ENCODE measurements at places on chromosomes 3 and 15.

- no peak for DNase-seq
Observed at GRCh38 chr15:74252721-74253120, 16.6 kb downstream of the CCDC33 start.

DNA sequence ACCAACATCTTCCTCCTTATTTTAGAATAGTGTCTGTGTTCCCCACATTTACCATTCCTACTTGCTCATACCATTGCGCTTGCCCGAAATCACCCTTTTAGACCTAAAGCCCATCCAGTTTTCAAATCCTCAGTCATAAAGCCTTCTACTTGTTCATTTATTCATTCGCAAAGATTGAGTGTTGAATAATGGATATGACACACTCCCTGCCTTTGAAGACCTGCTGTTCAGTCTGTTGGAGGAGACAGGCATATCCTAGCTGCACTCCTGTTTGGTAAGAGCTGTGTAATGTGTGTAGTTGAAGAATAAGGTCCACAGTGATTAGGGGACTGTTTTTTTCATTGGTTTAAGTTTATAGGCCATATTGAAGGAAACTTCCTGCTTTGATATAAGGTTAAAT, 1.7 kb downstream of the CNOT10 start:
- DNase-seq, result no peak

- no peak for DNase-seq
Observed at GRCh38 chr3:64773137-64773536, 85.3 kb upstream of the ADAMTS9 start.

DNA sequence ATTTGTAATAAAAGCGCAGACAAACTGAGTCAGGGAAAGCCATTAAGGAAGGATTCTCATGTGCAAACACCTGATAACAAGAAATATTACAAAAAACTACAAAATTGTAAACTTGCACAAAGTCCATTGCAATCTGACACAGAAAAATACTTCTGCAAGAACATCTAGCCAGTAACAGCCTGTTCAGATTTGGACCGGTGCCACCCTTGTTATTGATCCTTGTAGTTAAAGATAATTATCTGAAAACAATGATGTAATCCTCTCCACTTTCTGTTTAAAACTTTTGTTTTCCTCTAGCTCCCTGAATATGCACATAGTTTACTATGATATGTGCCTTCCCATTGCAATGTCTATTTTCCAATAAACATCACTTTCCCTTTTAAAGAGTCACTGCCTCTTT, 1090.2 kb downstream of the PLOD2 start:
- no peak for DNase-seq

DNA sequence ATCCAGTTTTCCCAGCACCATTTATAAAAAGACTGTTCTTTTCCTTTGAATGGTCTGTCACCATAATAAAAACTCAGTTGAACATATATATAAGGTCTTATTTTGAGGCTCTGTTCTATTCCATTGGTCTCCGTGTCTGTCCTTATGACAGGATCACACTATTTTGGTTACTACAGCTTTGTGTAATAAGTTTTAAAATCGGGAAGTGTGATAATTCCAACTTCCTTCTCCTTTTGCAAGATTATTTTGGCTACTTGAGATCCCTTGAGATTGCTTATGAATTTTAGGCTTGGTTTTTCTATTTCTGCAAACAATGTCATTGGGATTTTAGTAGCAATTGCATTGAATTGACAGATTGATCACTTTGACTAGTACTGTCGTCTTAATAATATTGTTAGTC, 35.7 kb downstream of the SACM1L start:
- DNase-seq, result no peak

DNA sequence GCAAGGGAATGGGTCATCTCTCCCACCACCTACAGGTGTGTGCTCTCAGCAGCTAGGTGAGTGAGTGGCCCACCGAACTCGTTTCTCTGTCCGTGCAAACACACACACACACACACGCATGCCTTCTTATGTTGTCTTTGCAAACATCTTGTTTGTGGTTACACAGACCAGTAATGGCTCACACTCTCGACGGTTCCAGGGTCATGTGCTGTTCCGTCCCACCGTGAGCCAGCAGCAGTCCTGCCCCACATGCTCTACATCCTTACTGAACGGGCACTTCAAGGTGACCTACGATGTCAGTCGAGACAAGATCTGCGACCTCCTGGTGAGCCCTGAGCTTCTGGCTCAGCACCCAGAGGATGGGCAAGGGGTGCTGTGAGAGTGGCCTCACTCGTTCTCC, 4.3 kb downstream of the ITIH1 start:
- DNase-seq, result no peak

DNA sequence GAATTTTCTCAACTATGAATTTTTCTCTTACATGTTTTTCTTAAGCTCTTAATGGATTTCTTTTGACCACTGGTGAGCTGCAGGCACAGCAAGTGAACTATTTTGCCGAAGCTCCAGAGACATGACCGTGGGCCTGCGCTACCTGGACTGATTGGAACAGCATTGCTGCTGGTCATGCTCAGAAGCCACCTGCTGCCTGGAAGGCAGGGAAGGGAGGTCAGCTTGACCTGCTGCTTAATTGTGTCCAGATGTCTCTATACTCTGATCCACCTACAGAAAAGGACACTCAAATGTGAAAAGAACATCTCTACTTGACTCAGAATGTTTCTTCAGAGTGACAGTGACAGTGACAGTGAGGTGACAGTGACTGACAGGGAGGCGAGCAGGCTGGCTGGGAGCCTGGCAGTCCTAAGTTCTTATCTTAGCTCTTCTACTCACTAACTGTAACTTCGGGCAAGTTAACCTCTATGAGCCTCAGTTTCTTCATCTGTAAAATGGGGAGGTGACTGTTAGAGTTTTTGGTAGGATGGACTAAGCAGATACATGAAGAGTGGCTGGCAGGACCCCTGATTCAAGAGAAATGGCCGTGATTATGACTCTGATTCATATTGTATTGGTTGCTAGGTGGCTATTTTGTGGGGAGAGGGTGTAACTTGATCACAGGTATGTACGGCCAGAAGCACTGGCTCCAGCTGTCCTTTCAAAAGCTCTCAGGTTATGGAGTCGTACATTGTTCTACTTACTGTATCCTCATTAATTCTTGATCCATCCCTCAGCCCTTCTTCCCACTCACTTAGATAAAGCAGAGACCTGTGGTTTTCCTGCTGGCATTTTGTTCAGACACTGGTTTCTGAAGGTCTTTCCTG, 54.8 kb upstream of the DLG1 start:
- no peak for DNase-seq

DNA sequence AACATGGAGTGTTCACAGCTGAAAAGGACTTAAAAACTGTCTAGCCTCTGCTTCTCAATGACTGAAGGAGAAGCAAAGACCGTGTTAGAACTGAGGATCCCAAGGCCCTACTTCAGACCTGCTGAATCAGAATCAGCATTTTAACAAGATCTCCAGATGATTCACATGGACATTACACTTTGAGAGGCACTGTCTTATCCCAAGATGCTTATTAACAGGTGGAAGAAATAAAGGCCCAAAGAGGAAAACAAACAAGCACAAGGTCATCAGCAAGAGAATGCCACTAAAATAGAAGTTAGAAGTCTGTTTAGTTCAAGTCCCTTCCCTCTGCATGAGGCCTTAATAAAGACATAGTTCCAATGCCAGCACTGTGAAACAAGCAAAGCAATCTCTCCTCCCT, 191.4 kb upstream of the BCL6 start:
- DNase-seq, result no peak

DNA sequence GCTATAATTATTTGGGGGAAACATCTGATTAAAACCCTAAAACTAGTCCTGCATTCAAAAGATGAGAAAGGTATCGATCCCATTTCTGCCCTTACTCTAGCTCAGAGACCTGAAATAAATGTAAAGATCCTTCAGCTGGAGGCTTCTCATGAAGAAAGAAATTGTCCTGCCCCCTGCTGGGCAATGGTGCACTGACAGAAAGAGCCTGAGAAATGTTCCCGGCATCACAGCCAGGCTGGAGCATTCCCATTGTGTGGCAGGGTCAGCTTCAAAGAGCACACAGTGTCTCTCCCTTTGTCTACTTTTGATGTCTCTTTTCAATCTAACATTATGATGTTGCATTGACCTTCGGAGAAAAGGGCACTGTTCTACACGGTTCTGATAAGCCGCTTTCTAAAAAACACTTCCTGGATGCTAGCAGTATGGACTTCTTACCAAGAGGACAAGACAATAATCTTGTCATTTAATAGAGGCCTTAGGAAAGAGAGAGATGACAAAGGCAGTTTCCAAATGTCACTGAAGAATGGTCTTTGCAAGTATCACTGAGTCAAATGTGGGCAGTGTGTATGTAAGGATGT, 287.5 kb downstream of the MAGI1 start:
- no peak for DNase-seq

- no peak for DNase-seq
Observed at GRCh38 chr3:186643493-186643892, 3.3 kb downstream of the FETUB start.

DNA sequence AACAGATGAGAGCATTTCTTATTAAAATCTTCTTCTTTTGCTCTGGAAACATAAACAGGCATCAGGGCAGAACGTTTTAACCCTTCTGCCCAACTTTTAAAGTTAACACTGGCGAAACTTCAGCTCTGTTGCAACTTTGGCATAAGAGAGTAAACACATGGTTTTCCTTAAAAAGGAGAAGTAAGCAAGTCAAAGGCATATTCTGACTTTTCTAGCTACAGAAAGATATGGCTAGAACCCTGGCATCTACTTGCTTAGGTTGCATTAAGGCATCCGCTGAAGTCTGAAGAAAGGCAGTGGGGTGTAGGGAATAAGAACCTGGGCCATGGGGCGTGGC, 13.3 kb upstream of the IL16 start:
- DNase-seq, result no peak

GRCh38 chr3:139588450-139588849, 48.9 kb upstream of the RBP1 start:
- no peak for DNase-seq

DNA sequence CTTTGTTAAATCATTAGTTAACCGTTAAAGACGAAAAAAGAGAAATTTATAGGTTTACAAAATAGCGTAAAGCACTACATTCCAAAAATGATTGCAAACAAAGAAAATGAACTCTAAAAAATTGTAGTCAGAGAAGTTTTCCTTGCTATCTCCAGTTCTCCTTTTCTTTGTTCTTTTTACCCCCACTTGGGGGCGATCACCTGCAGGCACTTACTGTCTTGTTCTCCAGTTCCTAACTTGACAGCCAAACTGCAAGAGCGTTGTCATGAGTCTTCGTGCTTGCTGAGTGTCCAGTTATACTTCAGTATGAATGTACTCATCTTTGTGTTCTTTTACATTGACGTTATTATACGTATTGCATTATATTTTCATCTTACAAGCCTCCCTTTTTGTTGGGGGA, 54.5 kb downstream of the CHD2 start:
- DNase-seq, result no peak

- DNase-seq, result no peak
Observed at GRCh38 chr3:43156812-43157455, 51.1 kb upstream of the POMGNT2 start.

- no peak for DNase-seq
Observed at GRCh38 chr3:152564459-152564858, 270.5 kb upstream of the P2RY1 start.

- DNase-seq, result no peak
Observed at GRCh38 chr15:68290715-68291114, 13.2 kb downstream of the FEM1B start.

GRCh38 chr15:65312400-65312916, 8.0 kb downstream of the RNU5B-1 start:
- DNase-seq, result peak; percentile 88

DNA sequence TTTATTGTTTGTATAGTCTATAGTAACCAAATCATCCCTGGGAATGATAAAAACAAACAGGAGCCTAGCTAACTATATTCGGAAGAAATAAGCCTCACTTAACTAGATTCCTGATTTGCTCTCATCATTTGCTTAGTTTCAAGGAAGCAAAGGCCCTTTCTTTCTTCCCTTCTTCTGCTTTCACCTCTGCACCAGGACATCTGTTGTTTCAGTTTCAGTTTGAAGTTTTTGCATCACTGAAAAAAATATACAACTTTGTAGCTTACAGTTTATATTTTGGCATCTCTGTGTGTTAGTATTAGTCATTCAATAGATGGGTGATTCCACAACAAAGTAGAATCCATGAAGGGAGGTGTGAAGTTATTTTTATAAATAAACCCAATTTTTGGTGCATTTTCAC, 113.6 kb upstream of the SNTN start:
- DNase-seq, result no peak

GRCh38 chr15:49215768-49216739, 46.0 kb downstream of the GALK2 start:
- DNase-seq, result peak; percentile 68

- DNase-seq, result no peak
Observed at GRCh38 chr3:32614956-32615355, 44.3 kb upstream of the DYNC1LI1 start.

DNA sequence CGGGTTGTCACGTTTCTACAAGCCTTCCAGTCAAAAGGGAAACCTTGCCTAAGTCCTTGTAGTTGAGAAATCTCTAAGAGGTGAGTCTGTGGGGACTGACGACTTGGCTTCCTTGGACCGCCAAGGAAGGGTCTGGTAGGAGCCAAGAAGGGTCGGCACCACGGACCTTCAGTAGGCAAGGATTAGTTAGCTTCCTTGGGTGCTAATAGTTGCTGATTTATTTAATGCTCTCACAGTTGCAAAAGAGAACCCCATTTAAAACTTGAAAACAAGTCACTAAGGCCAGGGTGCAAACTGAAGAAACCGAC, 361 bp upstream of the LCMT2 start:
- DNase-seq, result no peak

GRCh38 chr15:80188251-80188650, 35.5 kb downstream of the FAH start:
- no peak for DNase-seq
